ENCODE measurements at places on chromosomes 1 and 21. TPM values are rescaled to one million over a fixed set of nuclear protein-coding genes. Genes with fewer than 3 reads are reported as not detected.

Gene GIPC2
- 0.14 TPM for total RNA-seq

Gene SLAMF8
- not detected for total RNA-seq

Gene TIAM1
- 0.37 TPM for total RNA-seq

Gene PCAT6
- total RNA-seq, result 0.55 TPM

Gene TNFSF4
- total RNA-seq, result 1.4 TPM

Gene AVPR1B
- not detected for total RNA-seq

Gene ABCG1
- 2.7 TPM for total RNA-seq

Gene AHCYL1
- 92.3 TPM for total RNA-seq

Gene PRAMEF11
- total RNA-seq, result not detected

Gene TAGLN2
- 134 TPM for total RNA-seq

Gene CACNA1E
- not detected for total RNA-seq

Gene C4BPA
- total RNA-seq, result under 0.01 TPM
